ENCODE measurements at places on chromosomes 6 and 20.

- DNase-seq = no peak
Measured at GRCh38 chr6:108454356-108454755, 106.4 kb upstream of the FOXO3 start.

GRCh38 chr6:3281631-3282475, 23.1 kb downstream of the PSMG4 start:
- no peak for DNase-seq

DNA sequence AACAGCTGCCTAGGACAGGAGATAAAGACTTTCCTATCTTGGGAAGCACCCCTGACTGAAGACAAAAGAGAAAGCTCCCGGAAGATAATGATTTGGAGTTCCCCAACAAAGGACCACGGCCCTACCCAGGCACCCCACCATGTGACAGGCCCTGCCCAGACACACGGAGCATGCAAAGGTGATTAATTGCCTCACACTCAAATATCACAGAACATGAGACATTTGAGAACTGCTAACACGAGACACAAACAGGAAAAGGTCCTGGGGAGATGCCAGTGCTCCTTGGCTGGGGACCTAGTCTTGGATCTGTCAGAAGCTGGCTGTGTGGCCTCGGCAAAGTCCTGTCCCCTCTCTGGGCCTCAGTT, 82.5 kb upstream of the PTPN1 start:
- DNase-seq = no peak

DNA sequence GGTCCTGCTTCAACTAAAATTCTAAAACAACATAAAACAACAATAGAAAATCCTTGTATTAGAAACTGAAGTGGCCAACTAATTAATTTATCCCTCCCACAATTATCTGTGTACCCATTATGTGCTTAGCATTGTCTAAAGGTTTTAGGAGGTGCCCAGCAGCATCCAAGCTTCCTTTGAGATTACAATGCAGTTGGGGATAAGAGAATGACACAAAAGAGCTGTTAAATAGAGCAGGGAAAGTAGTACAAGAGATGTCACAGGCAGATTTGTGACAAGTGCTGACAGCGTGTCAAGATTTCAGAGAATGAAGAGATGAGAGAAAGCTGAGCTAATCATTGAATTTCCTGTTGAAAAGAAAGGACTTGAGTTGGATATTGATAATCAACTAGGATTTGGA, 204.8 kb downstream of the OTOR start:
- no peak for DNase-seq

DNA sequence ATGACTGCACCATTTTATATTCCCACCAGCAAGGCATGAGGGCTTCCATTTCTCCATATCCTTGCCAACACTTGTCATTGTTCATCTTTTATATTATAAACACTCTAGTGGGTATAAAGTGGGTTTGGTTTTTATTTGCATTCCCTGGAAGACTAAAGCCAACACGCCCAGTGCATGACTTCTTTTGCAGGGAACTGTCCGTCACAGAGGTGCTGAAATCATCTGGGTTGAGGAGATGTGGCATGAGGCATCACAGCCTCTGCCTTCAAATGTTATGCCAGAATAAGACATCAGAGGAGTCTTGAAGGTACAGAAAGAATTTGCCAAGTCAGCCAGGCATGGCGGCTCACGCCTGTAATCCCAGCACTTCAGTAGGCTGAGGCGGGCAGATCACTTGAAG, 29.9 kb upstream of the FAM210B start:
- DNase-seq = no peak

- DNase-seq = no peak
Measured at GRCh38 chr6:88975369-88975768, 12.0 kb upstream of the RNGTT start.

DNA sequence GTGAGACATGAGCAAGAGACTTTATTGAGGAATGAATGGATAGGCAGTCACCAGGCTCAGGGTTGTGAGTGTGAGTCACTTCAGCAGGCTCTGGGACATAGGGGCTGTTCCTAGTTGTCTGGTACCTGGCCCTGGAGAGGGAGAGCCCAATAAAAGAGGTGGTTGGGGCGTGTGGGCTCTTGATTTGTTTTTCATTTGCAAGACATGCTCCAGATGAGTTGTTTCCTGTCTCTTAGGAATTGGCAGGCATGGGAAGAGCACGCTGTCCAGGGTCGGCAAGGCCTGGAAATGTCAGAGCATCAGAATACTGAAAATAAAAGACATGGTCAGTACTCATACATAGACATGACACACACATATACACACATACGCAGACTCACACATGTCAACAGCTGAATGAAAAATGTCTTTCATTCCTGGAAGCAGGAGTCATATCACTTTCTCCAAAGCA, 166.3 kb upstream of the SULF2 start:
- DNase-seq = no peak

DNA sequence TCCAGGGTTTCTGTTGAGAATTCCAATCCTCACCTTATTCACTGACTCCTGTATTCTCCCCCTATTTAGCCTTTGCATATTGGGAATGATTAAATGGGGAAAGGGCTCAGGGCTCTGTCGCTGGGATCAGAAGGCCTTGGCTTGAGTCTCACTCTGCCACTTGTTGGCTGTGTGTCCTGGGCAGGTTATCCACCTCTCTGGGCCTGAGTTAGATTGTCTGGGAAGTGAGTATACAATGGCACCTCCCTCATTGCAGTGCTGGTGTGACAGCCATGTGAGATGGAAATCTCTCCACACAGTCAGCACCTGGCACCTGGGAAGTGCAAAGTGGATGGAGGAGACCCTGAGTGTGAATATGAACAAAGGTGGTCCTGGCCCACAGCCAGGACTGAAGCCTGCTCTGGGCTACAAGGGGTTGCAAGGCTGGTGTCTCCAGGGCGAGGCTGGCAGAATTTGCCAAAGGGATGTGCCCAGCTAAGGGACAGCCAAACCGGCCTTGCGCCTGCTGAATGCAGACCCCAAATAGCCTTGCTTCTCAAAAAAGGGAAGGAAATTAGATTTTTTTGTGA, 200.0 kb upstream of the PMEPA1 start:
- DNase-seq = no peak

DNA sequence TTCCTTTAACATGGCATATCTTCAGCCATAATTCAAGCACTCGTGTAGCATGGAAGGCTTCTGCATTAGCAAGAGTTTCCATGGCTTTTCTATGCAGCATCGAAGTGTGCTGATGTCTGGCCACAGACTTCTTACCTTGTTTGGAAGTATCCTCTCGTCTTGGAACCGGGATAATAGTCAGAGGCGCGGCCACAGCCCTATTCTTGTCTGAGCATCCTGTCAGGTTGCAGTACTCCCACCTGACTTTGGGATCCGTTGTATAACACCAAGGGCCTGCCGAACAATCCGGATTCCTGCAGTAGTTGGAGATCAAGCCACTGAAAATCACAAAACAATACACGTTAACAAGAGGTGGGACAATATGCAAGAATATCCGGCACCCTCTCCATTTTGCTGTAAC, 138.9 kb downstream of the SLC22A3 start:
- DNase-seq = no peak

- no peak for DNase-seq
Measured at GRCh38 chr6:156735751-156736150, 41.4 kb upstream of the ARID1B start.

- no peak for DNase-seq
Measured at GRCh38 chr20:46206025-46206424, 87.9 kb downstream of the CD40 start.
